ENCODE measurements at places on chromosomes 7 and 10. TPM values are rescaled to one million over a fixed set of nuclear protein-coding genes. Genes with fewer than 3 reads are reported as not detected.

CH25H gene
- total RNA-seq, result not detected

ZMIZ2 gene
- total RNA-seq, result 21.3 TPM

ZNF736 gene
- total RNA-seq, result 10.5 TPM

PLXNA4 gene
- total RNA-seq, result 6.5 TPM

NYAP1 gene
- 0.83 TPM for total RNA-seq

NPY gene
- not detected for total RNA-seq

CFAP70 gene
- total RNA-seq, result 0.97 TPM

POMZP3 gene
- total RNA-seq, result 0.88 TPM

HIBADH gene
- total RNA-seq, result 55.5 TPM

SLC18A2 gene
- 0.05 TPM for total RNA-seq

IDI2 gene
- not detected for total RNA-seq

STOX1 gene
- total RNA-seq, result not detected

TNRC18 gene
- 36.8 TPM for total RNA-seq

THSD7A gene
- 0.30 TPM for total RNA-seq

NKX2-3 gene
- 0.89 TPM for total RNA-seq

TAS2R3 gene
- 1.2 TPM for total RNA-seq

All from smooth muscle cell of the umbilical artery (primary cell).